ENCODE measurements at places on chromosomes 7 and 10.

- DNase-seq = no peak
These were observed 262.8 kb downstream of the AUTS2 start for GRCh38 chr7:69860941-69861622.

DNA sequence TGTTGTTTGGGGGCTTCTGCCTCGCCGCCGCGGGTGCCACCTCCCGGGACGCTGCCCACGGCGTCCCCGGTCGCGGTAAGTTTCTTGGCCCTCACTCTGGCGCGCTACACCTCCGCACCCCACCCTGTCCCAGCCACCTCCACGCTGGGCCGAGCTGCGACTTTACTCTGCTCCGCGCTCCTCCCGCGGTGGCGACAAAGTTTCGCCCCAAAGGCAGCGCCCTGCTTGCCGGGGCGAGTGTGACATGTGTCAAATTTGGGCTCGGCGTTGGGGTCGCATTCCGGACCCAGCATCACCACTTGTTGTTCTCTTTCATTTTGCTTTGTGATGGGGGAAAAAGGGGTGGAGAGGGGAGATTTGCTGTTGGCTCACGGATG, 167.7 kb upstream of the PPP1R3A start:
- no peak for DNase-seq

DNA sequence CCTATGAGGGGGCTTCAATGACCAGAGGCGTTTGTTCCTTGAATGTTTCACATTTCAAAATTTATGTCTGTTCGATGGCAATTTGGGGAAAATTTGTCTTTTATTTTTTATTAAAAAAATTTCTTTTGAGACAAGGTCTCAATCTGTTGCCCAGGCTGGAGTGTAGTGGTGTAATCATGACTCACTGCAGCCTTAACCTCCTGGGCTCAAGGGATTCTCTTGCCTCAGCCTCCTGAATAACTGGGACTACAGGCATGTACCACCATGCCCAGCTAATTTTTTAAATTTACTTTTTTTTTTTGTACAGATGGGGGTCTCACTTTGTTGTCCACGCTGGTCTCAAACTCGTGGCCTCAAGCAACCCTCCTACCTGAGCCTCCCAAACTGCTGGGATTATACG, 39.7 kb downstream of the OTUD1 start:
- DNase-seq = peak; percentile 34

GRCh38 chr7:45082031-45082830, 6.5 kb downstream of the NACAD start:
- DNase-seq = no peak

- DNase-seq = no peak
These were observed 108.7 kb downstream of the ETV1 start for GRCh38 chr7:13880789-13881188.

DNA sequence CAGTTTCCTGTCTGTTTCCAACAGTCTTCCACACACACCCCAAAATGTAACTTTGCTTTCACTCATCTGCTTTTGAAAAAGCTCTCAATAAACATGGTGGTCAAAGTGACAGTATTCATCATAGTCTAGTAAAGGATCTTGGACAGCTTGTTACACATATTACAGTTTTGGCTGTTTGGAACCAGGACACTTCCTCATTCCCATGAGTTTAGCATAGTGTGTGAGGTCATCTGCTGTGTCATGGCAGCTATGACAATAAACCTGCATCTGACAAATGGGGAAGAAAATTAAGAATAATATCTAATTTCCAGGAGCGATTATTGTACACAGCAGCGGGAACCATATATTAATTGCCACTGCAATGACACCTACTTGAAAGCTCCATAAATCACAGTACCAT, 184.3 kb upstream of the SLC26A5 start:
- DNase-seq = peak; percentile 4

DNA sequence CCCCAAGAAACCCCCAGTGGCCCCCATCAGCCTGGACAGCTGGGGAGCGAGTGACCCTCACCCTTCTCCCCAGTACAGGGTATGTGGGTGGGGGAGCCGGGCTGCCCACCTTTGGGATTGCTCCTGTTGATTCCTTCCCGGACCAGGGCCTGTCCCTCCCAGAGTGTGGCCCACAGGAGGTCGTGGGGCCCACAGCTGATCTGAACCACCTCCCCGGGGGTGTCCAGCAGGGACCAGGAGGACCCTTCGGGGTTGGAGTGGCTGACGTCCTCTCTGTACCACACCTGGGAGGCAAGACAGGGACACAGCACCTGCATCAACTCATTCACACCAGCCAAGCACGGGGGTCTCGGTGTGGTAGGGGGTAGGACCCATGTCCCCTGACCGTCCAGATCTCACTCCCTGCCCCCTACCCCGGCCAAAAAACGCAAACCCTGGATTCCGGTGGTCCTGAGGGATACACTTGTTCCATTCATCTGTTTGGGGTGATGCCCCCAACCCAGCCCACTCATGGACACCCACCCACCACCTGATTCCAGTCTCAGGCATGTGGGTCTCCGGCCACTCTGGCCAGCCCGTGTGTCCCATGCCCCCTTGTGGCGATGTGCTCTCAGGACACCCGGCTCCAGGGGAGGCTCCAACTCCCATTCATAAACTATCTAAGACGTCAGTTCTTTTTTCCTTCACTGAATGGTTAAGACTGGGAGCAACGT, 10.9 kb downstream of the TECPR1 start:
- peak; percentile 2 for DNase-seq

- DNase-seq = no peak
These were observed 415.0 kb upstream of the NPVF start for GRCh38 chr7:25643286-25643685.

DNA sequence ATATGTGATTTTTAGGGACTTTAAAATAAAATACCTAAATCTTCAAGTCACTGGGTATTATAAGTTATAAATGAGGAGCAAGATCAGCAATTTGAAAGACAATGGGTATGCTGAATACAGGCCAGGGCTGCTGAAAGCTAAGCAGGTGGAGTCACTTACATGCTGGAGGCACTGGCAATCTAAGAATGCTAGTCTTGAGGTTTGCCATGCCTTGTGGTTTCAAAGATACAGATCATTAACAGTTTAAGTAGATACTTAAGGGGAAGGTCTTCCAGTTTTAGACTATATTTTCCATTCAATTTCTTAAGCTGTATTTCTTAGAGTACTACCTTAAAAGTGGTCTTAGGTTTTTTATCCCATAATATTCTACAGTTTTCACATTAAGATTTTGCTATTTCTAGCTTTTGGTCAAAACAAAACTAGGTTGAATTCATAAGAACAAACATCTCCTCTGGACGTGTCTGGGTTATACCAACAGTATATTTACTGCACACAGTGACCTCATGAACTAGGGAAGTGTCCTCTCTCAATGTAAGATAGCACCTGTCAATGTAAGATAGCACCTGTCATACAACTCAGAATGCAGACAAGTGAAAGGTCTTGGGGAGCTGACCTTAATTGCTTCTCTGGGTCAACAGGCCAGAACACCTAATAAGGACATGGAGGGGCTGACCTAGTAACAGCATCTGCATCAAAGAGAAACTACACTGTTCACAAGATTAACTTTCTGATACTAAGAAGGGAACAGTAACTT, 2.0 kb downstream of the SRI start:
- DNase-seq = peak; percentile 68

GRCh38 chr10:87913156-87913921, 49.9 kb downstream of the PTEN start:
- no peak for DNase-seq

DNA sequence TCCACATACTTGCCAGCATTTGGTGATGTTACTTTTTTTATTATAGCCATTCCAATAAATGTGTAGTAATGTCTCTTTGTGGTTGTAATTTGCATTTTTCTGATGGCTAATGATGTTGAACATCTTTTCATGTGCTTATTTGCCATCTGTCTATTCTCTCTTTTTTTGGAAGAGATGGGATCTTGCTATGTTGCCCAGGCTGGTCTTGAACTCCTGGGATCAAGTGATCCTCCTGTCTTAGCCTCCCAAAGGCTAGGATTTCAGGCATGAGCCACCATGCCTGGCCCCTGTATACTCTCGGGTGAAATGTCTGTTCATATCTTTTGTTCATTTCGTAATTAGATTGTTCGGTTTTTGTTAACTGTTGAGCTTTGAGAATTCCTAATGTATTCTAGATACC, 3.4 kb downstream of the OGDH start:
- DNase-seq = no peak

Measured in MV-4-11 (cell line).